EH (cell line): ENCODE measurements at places on chromosomes 1 and 21.

DNA sequence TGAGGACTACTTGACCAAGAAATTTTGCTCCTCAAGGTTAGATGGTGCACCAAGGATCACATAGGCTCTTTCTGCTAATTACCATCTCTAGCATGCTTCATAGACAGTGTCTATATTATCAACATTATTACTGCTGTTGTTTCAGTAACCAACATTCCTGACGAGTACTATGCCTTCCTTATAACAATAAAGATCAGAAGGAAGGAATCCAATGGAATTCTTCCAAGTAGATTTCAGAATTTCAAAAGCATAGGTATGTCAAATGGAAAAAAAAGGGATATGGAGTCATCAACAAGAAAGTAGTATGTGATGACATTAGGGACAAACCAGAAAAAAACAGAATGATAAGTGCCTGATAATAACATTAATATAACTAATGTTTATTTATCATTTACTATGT, 39.6 kb upstream of the LPGAT1 start:
- DNase-seq, result peak; percentile 73

DNA sequence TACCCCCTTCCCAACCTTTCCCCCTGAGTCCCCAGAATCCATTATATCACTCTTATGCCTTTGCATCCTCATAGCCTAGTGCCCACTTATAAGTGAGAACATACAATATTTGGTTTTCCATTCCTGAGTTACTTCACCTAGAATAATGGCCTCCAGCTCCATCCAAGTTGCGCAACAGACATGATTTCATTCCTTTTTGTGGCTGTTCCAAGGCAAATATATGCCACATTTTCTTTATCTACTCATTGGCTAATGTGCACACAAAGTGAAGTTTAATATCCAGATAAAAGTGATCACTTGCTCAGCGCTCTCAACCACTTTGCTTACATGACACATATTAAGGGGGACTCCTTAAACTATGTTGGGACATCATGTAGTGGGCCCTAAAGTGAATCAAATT, 72.4 kb upstream of the TIAM1 start:
- no peak for DNase-seq

GRCh38 chr1:89298461-89298860, 25.8 kb upstream of the GBP5 start:
- DNase-seq, result no peak

DNA sequence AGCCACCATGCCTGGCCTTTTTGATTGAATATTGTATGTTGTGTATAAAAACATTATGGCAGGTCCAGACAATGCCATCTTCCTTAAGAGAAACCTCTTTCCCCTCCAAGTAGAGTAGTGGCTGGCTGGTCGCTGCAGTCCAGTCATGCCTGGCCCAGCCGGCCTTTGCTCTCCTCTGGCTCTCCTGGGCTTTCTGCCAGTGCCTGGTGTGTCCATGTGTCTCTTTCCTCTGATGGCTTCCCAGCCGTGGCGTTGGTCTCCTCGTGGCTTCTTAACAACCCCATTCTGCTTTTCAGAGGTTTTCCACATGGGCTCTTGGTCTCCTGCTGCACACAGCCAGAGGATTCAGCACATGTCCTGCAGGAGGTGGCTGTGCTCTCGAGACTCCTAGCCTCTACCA, 58.7 kb downstream of the DIP2A start:
- peak; percentile 7 for DNase-seq

DNA sequence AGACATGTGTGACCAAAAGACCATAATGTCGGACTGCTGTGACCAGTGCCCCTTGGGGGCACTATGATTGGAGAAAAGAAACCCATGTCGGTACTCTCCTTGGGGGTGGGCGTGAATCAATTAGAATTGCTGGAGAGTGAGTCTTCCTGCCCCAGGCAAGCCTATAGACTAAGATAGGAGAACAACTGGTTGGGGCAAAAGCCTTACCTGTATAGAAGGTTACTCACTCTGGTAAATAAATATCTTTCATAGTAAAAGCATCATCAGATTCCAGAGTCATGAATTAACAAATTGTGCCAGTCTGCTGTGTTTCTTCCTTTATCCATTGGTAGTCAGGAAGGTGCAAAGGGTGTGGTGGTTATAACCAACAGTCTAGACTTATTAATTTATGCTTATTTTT, 2.9 kb upstream of the PTGFRN start:
- no peak for DNase-seq

GRCh38 chr1:92536980-92537884, 50.5 kb upstream of the GFI1 start:
- peak; percentile 38 for DNase-seq

DNA sequence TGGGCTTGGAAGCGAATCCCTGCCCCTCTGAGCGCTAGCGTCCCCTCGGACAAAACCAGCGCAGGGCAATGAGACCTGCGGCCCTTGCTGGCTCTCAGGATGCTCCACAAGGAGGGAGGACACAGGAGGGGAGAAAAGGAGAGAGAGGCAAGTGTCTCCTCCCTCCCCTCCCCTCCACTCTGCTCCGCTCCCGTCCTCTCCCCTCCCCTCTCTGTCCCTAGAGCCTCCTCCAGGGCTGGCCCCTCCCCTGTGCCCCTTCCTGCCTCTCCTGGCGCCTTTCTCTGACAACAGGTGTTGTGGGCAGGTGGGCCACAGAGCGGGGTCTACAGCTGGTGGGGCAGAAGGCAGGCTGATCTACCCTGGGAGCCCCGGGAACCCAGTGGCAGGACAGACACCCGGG, 35.2 kb downstream of the TP73 start:
- DNase-seq, result no peak

- DNase-seq, result peak; percentile 100
Observed at GRCh38 chr1:53107570-53108322, 34.7 kb downstream of the SLC1A7 start.

GRCh38 chr1:156703741-156704140, 1.6 kb downstream of the CRABP2 start:
- DNase-seq, result no peak

DNA sequence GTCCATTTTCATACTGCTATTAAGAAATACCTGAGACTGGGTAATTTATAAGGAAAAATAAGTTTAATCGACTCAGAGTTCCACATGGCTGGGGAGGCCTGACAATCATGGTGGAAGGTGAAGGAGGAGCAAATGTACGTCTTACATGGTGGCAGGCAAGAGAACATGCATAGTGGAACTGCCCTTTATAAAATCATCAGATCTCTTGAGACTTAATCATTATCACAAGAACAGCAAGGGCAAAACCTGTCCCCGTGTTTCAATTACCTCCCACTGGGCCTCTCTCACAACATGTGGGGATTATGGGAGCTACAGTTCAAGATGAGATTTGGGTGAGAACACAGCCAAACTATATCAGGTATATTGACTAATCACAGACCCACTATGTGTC, 370.2 kb upstream of the USP24 start:
- no peak for DNase-seq
